ENCODE measurements at places on chromosomes 16 and 17.

DNA sequence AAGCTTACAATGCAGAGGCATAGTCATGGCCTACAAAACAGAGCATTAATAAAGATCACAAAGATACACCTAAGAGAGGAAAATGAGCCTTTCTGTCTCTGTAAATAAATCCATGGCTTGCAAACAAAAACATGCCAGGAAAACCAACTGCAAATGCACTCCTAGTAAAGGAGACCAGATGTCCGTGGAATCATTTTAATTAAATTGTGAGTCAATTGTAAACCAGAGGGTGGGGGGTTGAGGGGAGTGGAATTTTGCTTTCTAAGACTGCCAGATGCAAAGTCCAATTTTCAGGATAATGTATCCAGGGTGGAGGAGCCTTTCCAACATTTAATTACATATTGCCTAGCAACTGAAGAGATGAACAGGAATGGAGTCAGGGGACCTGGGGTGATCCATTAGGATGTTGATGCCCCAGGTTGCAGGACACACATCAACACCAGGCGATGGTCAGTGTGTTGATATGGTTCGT lies 390.3 kb upstream of the CCL2 start:
- DNase-seq, result no peak

GRCh38 chr17:1312261-1312870 lies 32.9 kb downstream of the TRARG1 start:
- DNase-seq, result no peak

DNA sequence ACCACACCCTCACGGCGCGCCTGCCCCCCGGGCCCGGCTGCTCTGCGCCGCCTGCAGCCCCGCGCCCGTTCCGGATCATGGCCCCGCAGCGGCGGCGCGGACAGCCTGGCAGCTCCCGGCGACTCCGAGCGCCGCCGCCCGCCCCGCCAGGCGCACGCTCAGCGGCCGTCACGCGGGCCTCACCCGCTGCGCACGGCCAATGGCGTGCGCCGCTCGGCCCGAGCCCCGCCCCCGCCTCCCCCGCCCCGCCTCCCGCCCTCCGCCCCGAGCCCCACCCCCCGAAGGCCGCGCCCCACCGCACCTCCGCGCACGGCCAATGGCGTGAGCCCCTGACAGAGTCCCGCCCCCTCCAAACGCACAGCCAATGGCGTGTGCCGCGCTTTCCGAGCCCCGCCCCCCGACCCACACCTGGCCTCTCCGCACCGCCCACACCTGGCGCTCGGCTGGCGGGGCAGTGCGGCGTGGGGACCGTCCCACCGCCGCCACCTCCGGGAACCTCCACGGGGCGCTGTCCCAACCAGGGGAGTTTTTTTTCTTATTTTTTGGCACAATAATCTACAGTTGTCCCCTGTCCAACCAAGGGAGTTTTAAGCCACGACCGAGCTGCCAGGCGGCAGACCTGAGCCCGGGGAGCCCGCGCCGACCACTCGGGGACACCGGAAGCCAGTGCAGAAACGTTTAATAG lies at the start of gene PCYT2:
PCYT2 (minus strand) TSS at position 123 of the 685 bp plus-strand sequence; CDS start at position 79, 44 bp downstream.
- DNase-seq, result peak; percentile 88

DNA sequence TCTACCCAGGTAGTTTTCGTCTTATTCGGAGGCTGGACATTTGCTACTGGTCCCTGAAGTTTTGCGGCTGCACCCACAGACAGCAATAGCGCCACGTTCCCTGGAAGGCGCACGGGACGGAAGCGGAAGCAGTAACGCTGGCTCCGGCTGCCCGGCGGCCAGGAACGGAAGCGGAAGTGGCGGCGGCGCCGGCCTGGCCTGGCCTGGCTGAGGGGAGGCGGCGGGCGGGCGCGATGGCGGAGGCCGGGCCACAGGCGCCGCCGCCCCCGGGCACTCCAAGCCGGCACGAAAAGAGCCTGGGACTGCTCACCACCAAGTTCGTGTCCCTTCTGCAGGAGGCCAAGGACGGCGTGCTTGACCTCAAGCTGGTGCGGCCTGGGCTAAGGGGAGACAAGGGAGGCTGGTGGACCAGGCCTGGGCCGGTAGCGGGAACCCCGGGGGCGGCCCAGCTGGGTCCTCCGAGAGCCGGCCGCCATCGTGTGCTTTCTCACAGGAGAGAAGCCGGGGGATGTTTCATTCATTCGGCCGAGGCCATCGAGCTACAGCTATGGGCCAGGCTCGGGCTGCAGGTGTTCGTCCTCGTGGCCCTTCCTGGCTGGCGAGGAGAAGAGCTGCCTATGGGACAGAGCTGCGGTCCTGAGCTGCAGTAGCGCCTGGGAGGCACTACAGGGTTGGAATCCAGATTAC lies at the start of gene E2F4:
E2F4 (plus strand) TSS at position 161 of the 687 bp plus-strand sequence; CDS start at position 234, 73 bp downstream.
- peak; percentile 71 for DNase-seq

- no peak for DNase-seq
These were observed 28.4 kb downstream of the SLC25A10 start for GRCh38 chr17:81740395-81740961.

DNA sequence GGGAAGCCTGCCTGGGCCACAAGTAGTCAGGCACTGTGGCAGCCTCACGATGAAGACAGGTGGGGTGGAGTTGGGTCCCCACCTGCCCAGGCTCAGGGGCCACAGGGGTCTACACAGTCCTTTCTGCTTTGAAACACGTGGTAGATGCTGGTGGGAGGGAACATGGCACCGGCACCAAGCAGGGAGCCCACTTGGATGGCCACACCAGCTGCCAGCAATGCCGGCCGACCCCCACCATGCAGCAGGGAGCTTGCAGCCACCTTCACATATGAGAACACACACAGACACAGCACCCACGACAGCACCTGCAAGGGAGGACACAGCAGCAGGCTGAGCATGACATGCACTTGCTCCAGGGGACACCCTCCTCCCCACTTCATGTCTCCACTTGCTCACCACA lies 2.4 kb downstream of the SLC52A1 start:
- DNase-seq, result no peak

DNA sequence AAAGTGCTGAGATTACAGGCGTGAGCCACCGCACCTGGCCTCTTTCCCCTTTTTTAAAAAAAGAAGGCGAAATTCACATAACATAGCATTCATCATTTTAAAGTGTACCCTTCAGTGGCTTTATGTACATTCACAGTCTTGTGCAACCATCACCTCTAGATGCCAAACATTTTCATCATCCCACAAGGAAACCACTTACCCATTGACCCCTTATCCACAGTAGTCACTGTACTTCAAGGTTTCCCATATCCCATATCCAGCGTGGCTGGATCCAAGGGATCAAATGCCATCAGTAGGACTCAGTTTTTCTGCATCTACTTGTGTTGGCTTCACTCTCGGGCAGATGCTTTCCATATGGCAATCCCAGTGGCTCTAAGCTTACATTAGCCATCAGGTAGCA lies 50.3 kb downstream of the BMERB1 start:
- no peak for DNase-seq

GRCh38 chr16:81548876-81549546 lies 104.4 kb downstream of the CMIP start:
- no peak for DNase-seq

GRCh38 chr16:77148121-77148520 lies 42.9 kb upstream of the MON1B start:
- DNase-seq, result no peak

GRCh38 chr16:76478105-76478504 lies 200.9 kb downstream of the CNTNAP4 start:
- no peak for DNase-seq

DNA sequence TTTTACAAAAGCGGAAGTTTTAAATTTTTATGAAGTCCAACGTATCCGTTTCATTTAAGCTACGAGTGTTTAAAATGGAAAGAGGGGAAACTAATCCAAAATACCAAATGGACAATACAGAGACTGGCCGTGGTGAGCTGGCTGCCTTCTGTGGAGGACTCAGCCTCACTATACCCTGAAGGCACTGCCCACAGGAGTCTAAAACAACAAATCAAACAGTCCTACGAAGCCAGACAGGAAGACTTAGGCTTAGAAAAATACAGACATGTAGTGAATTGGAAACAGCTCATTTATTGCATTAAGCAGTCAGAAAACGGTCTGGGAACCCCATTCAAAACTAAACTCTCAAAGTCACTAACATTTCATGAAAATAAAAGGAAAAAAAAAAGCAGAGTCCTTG lies 75.1 kb downstream of the CYTH1 start:
- no peak for DNase-seq

- DNase-seq, result no peak
These were observed 124.2 kb upstream of the KCNJ16 start for GRCh38 chr17:69950701-69951418.

GRCh38 chr16:70795296-70795912 lies 5.6 kb downstream of the VAC14 start:
- DNase-seq, result no peak

- DNase-seq, result no peak
These were observed 64.5 kb downstream of the SHISA6 start for GRCh38 chr17:11305524-11305923.

DNA sequence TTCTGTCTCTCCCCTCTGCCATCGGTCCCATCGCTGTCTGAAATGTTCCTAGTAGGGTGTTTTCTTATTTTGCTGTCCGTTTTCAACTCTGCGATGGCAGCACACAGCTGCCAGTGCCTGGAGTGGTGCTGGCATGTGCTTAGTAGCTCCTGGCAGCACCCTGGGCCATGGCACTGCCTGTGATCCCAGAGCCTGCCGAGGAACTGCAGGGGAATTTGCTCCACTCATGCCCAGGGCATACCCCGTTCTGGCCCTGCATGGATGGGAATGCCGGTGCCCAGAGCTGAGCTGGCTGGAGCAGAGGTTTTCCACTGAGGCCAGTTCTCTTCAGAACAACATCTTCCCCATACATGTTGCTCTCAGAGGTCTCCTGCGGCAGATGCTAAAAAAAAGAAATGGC lies 43.1 kb downstream of the GPT2 start:
- DNase-seq, result no peak

GRCh38 chr17:51685287-51685909 lies 425.1 kb downstream of the UTP18 start:
- no peak for DNase-seq

GRCh38 chr16:65888201-65888600 lies 478.3 kb upstream of the CDH5 start:
- no peak for DNase-seq

GRCh38 chr17:44210342-44211192 lies 8.9 kb downstream of the UBTF start:
- peak; percentile 45 for DNase-seq

DNA sequence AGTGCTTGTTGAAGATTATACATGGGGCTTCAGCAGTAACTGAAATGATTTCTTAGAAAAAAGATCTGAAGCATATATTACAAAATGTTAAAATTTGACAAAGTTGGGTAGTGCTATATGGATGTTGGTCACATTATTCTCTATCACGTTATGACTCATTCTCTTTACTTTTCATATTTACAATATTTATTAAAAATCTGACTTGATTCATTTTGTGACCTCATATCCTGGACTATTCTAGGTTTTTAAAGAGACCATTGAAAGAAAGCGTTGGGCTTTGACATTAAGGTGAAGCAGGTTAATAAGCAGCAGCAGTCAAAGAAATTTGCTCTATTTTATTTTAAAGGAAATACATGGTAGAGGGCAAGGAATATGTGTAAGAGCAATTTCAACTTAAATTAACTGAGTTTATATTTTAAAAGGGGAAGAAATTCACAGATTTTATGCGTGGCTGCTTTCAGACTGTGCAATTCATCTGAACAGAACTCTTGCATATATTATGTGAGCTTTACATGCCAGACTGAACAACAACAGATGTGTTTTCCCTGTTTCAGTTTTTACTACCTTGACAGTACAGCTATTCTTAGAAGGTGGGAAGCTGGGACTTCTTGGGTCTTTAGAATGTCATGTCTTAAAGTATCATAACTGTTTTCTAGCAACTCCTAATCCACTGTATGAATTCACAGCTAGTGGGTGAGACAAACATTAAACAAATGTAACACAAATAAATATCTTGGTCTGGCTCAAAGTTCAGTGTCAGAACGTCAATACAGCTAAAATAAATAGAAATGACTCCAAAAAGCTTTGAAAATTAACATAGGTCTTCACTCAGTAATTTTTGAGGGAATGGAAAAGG lies 10.4 kb upstream of the FAM20A start:
- no peak for DNase-seq

DNA sequence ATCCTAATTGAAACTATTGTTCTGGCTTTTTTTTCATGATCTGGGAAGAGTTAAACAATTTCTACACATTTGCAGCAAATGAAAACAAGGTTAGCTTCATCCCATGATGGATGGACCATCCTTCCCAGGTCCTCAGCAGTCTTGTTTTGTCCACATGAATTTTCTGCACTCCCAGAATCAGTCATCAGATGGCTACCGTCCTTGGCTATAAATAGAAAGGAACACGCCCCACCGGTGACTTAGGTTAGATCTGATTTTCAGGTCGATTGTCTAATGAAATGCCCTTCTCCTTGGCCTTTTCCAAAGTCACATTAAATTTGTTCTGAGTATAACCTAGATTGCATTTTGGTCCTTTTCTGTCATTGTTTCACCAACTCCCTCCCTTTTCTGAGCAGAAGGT lies 41.4 kb upstream of the NOL11 start:
- DNase-seq, result no peak

- DNase-seq, result no peak
These were observed 75.4 kb upstream of the SDK2 start for GRCh38 chr17:73719588-73720071.

DNA sequence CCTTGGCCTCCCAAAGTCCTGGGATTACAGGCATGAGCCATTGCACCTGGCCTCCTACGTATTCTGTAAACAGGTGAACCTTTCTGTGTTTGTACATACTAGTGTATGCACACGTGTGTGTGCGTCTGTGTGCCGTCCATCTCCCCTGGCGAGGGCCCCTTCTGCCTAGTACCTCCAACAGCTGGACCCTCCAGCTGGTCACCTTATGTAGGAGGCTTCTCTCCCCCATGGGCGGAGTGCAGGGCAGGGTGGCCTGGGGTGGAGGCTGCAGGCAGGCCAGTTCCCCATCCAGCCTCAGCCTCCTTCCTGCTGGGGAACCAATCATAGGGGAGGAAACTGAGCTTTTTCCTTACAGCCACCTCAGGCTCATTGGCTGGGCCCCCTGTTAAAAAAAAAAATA lies 24.4 kb upstream of the DOC2B start:
- DNase-seq, result no peak

DNA sequence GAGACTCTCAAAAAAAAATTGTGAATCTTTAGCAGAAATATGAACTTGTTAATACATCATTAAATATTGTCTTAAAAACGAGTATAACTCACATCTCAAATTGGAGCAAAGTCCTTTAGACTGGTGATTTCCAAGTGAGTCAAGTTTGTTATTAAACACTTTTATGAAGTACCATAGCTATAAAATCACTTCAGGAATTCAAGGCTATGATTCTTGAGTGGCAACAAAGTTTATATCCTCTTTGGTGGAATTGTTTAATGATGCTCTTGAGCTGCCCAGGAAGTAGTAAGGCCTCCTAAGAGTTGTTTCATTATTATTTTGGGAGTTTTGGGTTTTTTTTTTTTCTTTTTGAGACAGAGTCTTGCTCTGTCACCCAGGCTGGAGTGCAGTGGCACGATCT lies 16.7 kb upstream of the BLMH start:
- DNase-seq, result no peak

- no peak for DNase-seq
These were observed 1.2 kb downstream of the TRIM65 start for GRCh38 chr17:75895370-75896155.

DNA sequence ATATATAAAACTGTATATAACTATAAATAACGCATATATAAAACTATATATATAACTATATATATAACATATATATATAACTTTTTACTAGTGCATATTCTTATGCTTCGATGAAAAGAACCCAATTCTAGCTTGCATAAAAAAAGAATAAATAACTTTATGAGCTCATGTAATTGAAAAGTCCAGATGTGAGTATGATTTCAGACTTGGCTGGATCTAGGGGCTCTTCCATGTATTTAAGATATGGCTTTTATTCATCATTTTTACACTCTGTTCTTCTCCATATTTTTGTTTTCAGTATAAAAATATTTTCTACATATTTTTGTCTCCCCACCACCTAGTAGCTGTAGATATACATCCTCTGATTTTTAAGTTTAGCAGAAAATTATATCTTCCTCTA lies 417.5 kb downstream of the CDH11 start:
- DNase-seq, result no peak
